ENCODE measurements at places on chromosomes 7 and 10.

GRCh38 chr7:118870187-118870586 is 645.7 kb downstream of the ANKRD7 start:
- DNase-seq, result no peak

DNA sequence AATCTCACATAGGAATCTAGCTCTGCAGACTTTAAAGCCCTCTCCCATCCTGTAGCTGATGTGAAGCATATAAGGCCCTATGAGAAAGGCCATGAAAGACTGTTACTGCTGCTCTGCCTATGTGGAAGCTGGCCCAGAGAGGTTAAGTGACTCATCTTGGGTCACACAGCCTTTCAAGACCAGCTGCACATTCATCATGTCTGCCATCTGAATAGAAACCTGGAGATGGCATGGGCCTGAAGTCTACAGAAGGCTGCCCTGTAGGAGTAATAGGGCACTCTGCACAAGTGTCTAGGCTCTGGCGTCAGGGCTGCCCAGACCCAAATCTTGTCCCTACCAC is 59.4 kb upstream of the COL13A1 start:
- DNase-seq, result no peak

DNA sequence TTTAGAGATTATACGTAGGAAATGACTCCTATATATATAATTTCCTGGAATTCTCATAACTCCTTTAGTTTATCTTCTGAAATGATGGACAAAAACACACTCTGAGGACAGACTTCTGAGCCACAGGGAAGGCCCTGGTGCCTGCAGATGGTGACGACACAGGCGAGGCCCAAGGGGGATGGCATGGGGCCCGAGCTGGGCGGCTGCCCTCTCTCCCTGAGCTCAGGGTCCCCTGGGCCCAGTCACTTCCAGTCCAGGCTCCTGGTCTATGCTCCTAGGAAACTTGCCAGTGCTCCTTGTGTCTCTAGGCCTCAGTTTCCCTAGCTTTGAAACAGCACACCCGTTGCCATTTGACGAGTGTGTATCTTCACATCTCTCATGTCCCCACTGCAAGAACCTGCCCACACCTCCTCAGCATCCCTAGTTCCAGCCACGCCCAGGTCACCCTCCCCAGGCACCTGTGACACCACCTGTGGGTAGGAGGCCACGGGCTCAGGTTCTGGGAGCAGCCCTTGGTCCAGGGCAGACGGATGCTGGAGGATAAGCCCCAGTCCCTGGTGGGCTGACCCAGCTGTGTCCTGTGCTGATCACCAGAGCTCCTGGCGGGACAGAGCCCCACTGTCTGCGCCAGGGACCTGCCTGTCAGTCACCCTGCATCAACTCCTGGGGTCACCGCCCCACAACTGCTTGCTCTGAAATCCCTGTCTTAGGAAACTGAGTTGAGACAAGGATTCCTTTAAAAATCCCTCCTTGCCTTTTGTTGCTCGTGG is 23.4 kb upstream of the SHH start:
- DNase-seq, result no peak

GRCh38 chr10:48496831-48497779 is 107.8 kb downstream of the ARHGAP22 start:
- no peak for DNase-seq

GRCh38 chr10:129689671-129690071 is 222.6 kb downstream of the MGMT start:
- no peak for DNase-seq

- no peak for DNase-seq
These were observed 14.6 kb downstream of the RASGEF1A start for GRCh38 chr10:43252166-43252782.

GRCh38 chr10:131928248-131929095 is 27.7 kb downstream of the PPP2R2D start:
- peak; percentile 50 for DNase-seq

All from stimulated activated CD4-positive, alpha-beta T cell treated with anti-CD3 and anti-CD28 coated beads, Interleukin-4, amount 100 ng/mL, for 4 hours (primary cell).